ENCODE measurements at places on chromosomes 5 and 9. TPM values are rescaled to one million over a fixed set of nuclear protein-coding genes. Genes with fewer than 3 reads are reported as not detected.

GRCh38 chr5:95162231-95162992 is 122.5 kb downstream of the MCTP1 start:
- no peak for DNase-seq

The PITX1 gene
- total RNA-seq = not detected

DNA sequence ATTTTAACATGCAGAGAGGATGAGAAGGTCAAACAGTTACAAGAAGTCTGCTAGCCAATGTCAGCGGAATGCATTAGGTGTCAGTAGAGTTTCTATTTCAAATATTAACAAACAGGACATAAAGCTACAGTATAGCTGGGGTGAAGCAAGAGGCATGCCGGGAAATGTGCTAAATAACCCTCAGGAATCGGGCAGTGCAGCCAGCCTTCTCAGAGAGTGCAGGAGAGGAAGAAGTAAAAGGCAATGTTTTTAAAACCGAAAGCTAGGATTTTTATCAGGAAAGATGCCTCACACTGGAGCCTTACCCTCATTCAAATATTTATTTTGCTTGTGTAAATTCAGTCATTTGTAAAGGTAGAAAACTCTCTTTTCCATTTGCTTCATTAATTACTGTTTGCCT is 59.1 kb upstream of the SH3GL2 start:
- no peak for DNase-seq

GRCh38 chr9:115627511-115627910 is 509.6 kb upstream of the TNC start:
- no peak for DNase-seq

GRCh38 chr9:20220286-20220685 is 402.0 kb downstream of the MLLT3 start:
- no peak for DNase-seq

- no peak for DNase-seq
These were observed 21.4 kb upstream of the JAKMIP2 start for GRCh38 chr5:147803926-147804325.

- peak; percentile 45 for DNase-seq
These were observed 8.0 kb downstream of the GLIPR2 start for GRCh38 chr9:36144309-36145232.

The PKD2L2 gene
- not detected for total RNA-seq

GRCh38 chr9:80794197-80794596 is 895.1 kb downstream of the TLE1 start:
- no peak for DNase-seq

DNA sequence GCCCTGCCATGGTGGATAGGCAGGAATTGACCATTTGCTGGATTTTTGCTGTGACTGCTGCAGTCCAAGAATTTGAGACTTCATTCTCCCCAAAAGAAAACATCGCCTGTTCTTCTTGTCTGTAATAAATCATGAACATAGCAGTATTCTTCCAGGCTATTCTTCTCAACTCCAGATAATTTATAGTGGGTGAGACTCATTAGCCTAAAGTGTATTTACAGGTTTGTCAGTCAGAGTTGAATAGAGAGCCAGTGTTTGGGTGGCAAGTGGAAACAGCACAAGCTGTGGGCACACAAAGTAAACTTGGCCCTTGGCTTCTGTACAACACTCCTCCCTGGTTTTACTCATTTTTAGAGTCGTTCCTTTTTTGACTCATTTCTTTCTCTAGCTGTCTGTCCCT is 128.2 kb upstream of the VCAN start:
- no peak for DNase-seq

- DNase-seq = no peak
These were observed 180.4 kb upstream of the ITGA1 start for GRCh38 chr5:52607227-52607824.

GRCh38 chr5:169742771-169743296 is 105.8 kb downstream of the DOCK2 start:
- no peak for DNase-seq

GRCh38 chr9:115286411-115286810 is 168.5 kb upstream of the TNC start:
- no peak for DNase-seq

DNA sequence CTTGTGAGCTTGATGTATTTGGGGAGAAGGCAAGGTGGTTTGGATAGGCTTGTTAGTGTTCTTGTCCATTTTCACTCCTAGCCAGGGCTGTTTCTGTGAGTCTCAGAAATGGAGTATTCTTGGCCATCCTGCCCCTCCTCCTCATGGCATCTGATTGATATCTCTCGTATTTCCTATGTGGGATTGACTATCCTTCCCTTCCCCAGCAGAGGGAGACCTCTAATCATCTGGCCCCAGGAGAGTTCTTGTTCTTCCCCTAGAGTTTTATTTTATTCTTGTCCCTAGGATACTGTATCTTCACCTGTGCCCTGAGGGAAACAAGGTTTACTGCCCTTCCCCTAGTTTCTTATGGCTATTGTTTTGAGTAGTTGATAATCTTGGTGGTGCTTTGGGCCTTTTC is 114.4 kb downstream of the VPS13A start:
- DNase-seq = no peak
